ENCODE measurements at places on chromosomes 4 and X. TPM values are rescaled to one million over a fixed set of nuclear protein-coding genes. Genes with fewer than 3 reads are reported as not detected.

Gene CCDC110
- total RNA-seq: 0.80 TPM

GRCh38 chr4:85496126-85496849 is 21.3 kb downstream of the ARHGAP24 start:
- no peaks in the 10 kb centered on the region for H3K4me1 ChIP-seq
- no peak overlapping the region for H3K27ac ChIP-seq
- H3K4me3 ChIP-seq: no peak overlapping the region
- no peak for DNase-seq
- no peaks in the 10 kb centered on the region for H3K36me3 ChIP-seq

Gene NDST4
- total RNA-seq: not detected

Gene SLITRK4
- 12.6 TPM for total RNA-seq

DNA sequence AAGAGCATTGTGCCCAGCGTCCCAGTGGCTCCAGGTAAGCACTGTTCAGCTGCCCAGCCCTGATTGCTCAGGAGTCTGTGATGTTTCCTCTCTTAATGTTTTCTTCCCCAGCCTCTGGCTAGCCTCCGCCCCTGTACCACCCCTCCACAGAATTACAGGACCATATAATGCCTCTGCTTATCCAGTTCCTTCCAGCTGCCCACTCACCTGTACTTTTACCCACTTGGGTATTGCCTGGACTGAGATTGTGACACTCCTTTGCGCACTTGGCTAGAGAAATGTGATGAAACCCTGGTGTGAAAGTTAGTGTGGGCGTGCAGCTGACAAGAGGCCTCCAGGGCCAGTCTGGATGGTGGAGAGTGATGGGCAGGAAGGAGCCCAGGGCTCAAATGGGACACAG is at the start of gene AWAT2:
Gene AWAT2 (minus strand): TSS at position 14 of the 400 bp plus-strand sequence. CDS start 6 bp downstream, at position 8.
- H3K36me3 ChIP-seq: no peaks in the 10 kb centered on the region
- H3K4me3 ChIP-seq: no peak within 1 kb of the TSS
- no peak for DNase-seq
- H3K27ac ChIP-seq: no peak within 1 kb of the TSS
- no peaks in the 10 kb centered on the region for H3K4me1 ChIP-seq

DNA sequence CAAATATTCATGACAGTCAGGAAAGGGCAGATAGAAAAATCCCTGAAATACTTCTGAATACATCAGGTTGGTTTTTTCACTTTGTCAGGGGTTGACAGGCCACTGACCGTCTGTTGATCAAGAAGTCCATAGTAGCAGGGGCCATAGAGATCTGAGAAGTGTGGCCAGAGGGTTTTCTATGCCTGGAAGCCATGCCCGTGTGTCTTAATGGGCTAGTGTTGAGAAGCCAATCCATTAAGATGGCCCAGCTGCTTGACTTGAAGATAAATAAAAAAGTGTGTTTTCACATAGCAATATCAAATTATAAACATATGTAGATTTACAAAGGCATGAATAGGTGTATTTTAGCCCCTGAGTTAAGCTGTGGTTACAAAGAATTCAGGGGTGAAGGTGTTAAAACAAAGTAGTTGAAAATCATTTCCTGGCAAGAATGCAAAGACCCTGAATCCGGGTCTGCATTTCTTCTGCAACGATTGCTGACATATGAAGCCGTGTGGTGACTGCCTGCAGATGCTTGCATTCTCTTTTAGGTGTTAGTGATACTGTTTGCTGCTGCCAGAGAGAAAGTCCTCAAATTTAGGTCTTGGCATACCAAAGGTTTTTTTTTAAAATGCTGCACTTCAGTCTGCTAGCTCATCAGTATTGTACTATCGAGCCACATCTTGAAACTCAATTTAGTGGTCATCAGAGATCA is 9.3 kb upstream of the LIMCH1 start:
- H3K27me3 ChIP-seq: no peaks in the 10 kb centered on the region
- no peak for DNase-seq
- peaks cover 5% of the 10 kb centered on the region for H3K4me1 ChIP-seq
- H3K36me3 ChIP-seq: no peaks in the 10 kb centered on the region
- H3K4me3 ChIP-seq: no peak overlapping the region

Gene STOX2
- 8.5 TPM for total RNA-seq

DNA sequence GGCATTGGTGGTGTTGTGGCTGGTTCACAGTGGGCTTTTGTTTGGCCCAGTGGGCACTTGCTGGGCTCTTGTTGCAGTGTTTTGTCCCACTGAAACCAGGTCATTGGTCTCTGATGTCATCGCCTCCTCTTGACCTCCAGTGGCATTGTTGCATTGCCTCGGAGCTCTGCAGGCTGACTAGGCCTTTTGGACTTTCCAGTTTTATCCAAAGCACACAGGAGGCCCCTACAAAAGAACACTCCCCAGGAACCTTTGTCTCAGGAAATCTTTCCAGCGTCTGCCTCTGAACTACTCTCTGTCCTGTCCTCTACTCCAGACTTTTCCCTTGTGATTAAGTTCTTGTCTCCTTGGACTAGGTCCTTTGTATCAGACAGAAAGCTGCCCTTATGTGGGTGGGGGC is 54.8 kb downstream of the COQ2 start:
- DNase-seq: no peak
- H3K27me3 ChIP-seq: no peaks in the 10 kb centered on the region
- no peak overlapping the region for H3K27ac ChIP-seq

DNA sequence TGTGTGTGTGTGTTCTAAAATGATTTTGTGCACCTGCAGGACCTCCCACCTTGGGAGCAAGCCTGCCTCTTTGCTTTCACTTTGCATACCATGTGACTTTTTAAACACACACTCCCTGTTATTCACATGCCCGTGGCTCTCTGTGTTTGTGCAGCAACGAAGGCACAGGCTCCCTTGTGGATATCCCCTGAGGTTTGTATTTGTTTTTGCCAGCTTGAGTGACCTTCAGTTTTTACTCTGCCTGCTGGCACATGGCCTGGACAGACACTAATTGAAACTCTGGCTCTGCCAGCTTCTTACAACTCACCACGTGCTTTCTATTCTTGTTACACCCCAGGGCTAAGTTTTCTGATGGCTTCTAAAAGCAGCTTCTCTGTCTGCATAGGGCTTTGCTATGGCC is 885.8 kb downstream of the SH3BGRL start:
- H3K4me3 ChIP-seq: no peak overlapping the region
- no peaks in the 10 kb centered on the region for H3K27me3 ChIP-seq
- H3K27ac ChIP-seq: no peak overlapping the region
- no peak for DNase-seq

- no peaks in the 10 kb centered on the region for H3K4me1 ChIP-seq
- DNase-seq: peak; percentile 88
- no peak overlapping the region for H3K4me3 ChIP-seq
Observed at GRCh38 chr4:101169044-101170014, 178.0 kb downstream of the PPP3CA start.

Gene MAGEA4
- total RNA-seq: not detected

GRCh38 chr4:176222149-176222548 is 26.8 kb upstream of the SPATA4 start:
- no peak for DNase-seq
- no peaks in the 10 kb centered on the region for H3K4me1 ChIP-seq
- no peak overlapping the region for H3K4me3 ChIP-seq
- H3K27ac ChIP-seq: no peak overlapping the region
- H3K36me3 ChIP-seq: peaks cover 26% of the 10 kb centered on the region
- H3K27me3 ChIP-seq: no peaks in the 10 kb centered on the region

Gene AFM
- not detected for total RNA-seq

Data from endodermal cell (in vitro differentiated cells).